Stimulated activated CD4-positive, alpha-beta T cell treated with anti-CD3 and anti-CD28 coated beads, Interleukin-15, amount 100 ng/mL, for 1 hour (primary cell): ENCODE measurements at places on chromosomes 6 and 20.

- DNase-seq: no peak
Observed at GRCh38 chr6:63574554-63574900, 2.2 kb downstream of the LOC128125822 start.

GRCh38 chr20:15776770-15777466 is 796.3 kb downstream of the KIF16B start:
- DNase-seq: no peak

- no peak for DNase-seq
Observed at GRCh38 chr6:101232961-101233360, 160.5 kb upstream of the GRIK2 start.

GRCh38 chr6:44897316-44897715 is 430.8 kb upstream of the RUNX2 start:
- DNase-seq: no peak

GRCh38 chr20:19823971-19824370 is 65.9 kb downstream of the RIN2 start:
- no peak for DNase-seq

DNA sequence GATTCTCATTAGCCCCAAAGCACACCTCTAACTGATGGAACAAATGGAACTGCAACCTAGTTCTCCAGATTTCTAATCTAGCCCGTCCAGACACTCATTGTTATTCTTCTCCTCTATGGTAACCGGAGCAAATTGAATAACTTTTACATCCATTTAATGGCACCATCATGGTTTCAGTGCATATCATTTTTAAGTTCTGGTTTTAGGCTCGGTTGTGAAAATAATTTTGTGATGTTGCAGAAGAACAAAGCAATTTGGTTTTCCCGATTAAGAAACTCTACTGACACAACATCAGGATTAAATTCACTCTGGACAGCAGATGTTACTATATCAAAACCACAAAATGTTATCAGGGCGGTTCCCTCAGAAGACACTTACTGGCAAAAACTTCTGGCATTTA is 42.5 kb upstream of the HBS1L start:
- no peak for DNase-seq

- DNase-seq: no peak
Observed at GRCh38 chr6:32177183-32177787, 920 bp upstream of the RNF5 start.

- DNase-seq: no peak
Observed at GRCh38 chr6:148500402-148500801, 157.8 kb downstream of the SASH1 start.

DNA sequence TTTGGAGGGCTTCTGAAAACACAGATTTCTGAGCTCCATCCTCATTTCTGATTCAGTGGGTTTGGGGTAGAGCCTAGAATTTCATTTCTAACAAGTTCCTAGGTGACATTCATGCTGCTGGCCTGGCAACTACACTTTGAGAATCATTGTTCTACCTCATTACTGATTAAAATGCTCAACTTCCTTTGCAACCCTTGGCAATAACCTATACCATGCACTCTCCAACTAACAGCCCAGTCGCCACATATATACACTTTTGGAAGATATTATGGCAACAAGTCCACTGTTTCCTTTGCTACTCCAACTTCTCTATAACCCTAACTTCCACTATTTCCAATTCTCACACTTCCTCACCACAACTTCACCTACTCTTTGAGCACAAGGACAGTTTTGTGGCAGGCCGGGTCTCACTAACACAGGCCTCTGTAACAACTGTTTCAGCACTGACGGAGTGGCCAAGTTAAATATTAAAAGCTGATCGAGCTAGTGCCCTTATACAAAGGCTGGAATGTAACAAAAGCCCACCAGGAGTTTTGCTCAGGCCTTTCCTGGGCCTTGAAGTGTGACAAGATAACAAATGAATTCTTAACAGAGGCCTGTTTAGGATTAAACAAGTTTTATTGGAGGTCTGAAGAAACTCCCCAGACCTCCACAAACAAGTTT is 32.1 kb upstream of the RAB23 start:
- no peak for DNase-seq

- DNase-seq: no peak
Observed at GRCh38 chr20:41309817-41310216, 7.7 kb downstream of the ZHX3 start.

DNA sequence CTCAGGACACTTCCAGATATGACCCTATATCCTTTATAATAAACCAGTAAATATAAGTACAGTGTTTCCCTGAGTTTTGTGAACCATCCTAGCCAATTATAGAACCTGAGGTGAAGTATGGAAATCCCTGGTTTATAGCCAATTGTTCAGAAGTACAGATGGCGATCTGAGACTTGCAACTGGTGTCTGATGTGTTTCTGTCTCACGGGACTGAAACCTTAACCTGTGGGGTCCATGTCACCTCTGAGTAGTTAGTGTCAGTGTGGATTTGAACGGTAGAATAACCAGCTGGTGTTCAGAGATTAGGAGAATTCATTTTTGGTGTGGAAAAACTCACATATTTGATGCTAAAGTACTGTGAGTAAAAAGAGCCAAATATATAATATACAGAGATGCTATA is 606.6 kb downstream of the MAFB start:
- DNase-seq: no peak

- no peak for DNase-seq
Observed at GRCh38 chr6:33168639-33169038, 23.6 kb downstream of the COL11A2 start.

DNA sequence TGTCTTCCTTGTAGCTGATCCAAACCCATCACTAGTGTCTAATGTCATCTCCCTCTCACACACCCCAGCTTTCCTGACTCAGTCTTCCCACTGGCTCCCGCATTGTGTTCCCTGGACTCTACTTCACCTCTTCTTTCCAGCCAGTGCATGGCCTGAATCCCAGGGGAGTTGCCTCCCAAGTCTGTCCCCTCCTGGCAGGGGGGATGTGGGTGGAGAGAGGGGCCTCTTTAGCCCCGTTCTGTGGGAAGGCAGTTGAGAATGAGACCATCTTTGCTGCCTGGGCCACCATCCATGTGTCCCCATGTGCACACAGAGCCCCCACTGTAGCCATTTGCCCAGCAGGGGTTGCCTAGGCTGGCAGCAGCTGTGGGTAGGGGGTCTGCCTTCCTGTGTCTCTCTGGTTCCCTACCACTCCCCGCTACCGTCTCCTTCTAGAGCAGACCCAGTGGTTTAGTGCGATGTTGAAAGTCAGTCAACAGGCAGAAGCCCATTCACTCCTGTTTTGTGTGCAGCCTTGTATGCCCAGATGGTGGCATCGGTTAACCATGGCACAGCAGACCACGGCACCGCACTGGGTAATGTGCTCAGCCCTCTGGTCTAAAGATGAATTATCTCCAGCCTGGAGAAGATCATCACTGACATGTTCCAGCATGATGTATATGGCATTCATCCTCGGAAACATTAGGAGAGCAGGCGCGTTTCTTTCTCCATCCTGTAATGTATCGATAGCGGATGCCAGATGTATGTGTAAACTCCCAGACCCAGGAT is 178.8 kb upstream of the SNX9 start:
- DNase-seq: no peak

DNA sequence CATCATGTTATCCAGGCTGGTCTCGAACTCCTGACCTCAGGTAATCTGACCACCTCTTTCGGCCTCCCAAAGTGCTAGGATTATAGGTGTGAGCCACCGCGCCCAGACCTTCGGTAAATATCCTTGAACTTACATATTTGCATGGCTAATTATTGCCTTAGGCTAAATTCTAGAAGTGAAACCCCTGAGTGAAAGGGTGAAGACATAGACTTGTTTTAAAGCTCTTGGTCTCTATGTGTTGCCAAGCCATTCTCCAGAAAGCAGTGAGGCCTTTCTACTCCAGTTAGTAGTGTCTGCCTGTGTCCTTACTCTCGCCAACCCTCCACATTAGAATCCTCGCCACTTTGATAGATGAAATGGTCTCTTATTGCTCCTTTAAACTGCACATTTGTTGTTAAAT is 2.6 kb upstream of the NOTCH4 start:
- no peak for DNase-seq

DNA sequence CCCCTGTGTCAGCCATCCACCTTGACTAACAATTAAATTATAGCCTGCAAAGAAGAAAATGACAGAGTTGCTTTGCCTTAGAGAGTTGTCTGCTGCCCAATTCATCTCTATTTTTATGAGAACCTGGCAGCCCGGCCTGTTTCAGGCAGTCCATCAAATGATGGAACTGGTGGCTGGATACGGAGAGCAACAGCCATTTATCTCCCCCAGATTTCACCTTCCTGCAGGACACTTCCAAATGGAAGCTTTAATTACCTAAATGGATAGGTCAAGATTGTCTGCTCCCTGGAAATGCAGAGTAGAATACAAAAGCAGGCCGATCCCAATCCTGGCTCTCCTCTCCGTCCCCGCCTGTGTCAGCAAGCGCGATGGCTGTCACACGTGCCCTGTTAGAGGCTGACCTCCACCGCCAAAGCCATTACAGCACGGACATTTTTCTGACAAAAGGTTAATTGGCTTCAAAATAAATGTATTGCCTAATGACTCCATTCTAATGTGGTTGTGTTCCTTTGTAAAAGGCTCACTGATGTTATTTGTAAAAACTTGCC is 86.7 kb downstream of the PACRG start:
- DNase-seq: no peak

GRCh38 chr6:35044761-35045421 is 96.2 kb downstream of the TCP11 start:
- no peak for DNase-seq

DNA sequence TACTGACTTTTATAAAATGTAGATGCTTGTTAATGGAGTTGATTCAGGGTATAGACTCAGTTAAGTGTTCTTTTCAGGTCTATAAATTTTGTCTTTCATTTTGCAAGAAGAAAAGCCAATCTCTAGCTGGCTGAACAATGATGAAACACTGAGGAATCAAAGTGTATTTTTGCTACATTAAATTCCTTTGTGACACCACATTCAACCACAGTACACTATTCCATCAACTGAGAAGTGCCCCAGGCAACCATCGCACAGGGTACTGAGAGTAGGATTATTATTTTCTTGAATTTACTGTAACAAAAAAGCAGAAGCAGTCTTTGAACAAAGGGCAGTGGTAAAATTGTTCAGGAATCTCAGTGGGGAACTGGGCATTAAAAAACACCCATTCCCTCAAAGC is 83.6 kb downstream of the PREP start:
- DNase-seq: no peak

- DNase-seq: no peak
Observed at GRCh38 chr6:87357479-87358196, 13.0 kb downstream of the C6orf163 start.

DNA sequence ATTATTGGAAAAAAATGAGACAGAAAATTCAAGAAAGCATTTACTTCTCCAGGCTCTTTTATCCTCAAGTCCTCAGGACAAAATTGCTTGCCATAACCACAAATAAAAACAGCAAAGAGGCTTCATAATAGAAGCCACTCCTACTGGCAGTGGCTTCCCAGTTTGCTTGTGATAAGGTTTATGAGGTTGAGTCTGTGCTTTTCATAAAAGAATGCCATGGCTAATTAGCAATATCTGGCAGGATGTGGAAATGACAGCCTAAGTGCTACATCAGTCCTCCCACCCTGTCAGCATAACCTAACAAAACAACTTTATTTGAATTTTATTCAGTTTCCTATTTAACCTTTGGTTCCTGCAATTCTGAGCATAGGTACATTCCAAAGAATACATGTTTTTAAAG is 80.9 kb upstream of the HTR1E start:
- DNase-seq: no peak

DNA sequence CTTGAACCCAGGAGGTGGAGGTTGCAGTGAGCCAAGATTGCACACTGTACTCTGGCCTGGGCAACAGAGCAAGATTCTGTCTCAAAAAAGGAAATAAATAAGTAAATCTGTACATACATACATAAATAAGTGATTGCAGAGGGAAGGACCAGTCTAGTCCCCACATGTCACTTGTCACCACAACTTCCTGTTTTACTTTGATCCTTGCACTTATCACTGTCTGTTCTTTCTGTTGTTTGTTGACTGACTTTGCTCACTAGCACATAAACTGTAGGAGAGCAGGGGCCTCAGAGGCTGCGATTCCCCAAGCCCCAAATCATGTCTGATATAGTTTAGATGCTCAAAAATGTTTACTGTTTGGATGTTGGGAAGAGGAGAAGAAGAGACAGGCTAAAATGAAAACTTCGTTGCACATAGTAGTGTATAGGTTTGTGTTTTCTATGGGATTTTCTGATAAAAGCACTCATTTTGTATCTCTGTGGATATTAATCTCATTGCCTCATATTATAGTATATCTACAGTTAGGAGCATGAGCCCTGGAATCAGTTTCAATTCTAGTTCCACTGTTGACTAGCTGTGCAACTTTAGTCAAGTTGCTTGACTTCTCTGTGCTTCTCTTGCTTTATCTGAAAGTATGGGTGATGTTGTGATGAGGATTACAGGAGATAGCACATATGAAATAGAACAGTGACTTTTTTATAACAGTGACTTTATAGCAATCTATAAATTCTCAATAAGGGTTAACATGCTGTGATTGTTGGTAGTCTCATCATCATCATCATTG is 165.0 kb downstream of the TBC1D7 start:
- no peak for DNase-seq

GRCh38 chr6:112594886-112595594 is 247.9 kb downstream of the RFPL4B start:
- DNase-seq: no peak

DNA sequence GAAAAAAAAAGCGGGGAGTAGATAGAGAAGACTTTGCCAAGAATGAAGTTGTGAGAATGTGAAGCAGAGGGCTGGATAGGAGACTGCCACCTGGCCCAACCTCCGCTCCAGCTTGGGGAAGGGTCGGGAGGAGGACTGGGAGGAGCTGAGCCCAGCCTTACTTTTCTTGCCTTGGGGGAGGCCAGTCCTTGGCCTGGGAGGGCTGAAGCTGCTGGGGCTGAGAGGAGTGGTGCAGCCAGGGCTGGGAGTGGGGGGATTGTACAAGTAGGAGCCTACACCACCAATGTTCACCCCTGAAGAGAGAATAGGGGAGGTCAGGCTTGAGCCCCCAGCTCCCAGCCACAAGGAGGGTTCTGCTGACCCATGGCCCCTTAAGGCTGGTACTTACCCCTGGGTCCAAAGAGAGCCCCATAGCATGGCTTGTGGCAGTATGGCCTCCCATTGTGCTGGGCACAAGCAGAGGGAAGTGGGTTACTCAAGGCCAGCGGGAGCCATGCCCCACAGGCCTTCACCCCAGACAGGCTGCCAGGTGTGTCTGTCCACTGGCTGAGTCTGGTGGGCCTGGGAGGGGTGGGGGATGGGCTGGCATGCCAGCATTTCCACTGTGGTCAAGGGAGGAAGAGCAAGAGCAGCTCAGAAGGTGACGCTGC is 1.1 kb downstream of the CRIP3 start:
- DNase-seq: no peak

- no peak for DNase-seq
Observed at GRCh38 chr6:53922539-53922981, 127.8 kb downstream of the LRRC1 start.

- DNase-seq: no peak
Observed at GRCh38 chr20:36343641-36344040, 37.5 kb downstream of the DLGAP4 start.

DNA sequence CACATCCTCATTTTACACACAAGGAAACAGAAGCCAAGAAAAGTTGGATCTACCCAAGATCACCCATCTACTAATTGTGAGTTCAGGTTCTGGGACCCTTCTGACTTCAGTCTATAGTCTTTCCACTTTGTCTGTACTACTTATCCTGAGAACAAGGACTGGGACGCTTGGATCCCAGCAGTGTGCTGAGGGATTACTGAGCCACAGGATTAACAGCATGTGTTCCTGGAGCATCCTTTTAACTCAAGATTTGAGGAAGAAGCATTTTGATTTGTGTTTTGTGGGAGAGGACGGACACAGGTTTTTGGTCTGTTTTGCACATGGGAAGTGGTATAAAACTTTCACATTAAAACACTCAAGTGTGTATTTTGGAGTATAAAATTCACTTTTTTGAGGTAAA is 4.4 kb downstream of the ENPP4 start:
- no peak for DNase-seq
